ENCODE measurements at places on chromosomes 16 and 17.

DNA sequence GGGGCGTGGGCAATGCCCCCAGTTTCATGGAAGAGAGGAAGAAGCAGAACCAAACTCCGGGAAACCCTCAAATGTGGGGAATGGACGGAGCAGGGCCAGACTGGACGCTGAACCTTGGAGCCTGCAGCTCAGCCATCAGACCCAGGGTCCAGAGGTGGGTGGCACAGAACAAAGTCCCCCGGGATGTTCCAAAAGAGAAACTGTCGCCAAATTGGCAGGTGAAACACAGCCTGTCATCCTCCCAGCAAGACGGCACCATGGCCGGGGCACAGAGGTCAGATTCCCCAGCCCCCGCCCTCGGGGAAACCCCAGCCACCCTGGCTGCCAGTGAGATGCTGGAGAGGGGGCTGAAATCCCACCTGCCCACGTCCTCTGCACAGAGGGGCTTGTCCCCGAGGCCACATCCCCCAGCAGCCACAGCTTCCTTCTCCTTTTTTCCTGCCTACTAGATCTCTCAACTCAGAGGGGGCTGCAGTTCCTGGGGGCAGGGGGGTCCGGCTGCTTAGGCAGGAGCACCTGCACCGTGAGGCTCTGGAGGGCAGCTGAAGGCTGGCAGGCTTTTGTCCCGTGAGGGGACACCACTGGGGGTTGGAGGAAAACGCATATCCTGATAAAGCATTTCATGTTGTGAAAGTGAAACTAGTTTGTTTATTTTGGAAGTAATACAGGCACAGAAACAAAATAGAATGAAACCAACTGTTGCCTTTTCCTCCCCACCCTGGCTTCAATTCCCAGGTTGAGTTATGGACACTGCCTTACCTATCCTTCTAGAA, 1.2 kb upstream of the SECTM1 start:
- ATAC-seq = no peak

GRCh38 chr16:75481475-75481874, 13.8 kb downstream of the CHST6 start:
- ATAC-seq = no peak

DNA sequence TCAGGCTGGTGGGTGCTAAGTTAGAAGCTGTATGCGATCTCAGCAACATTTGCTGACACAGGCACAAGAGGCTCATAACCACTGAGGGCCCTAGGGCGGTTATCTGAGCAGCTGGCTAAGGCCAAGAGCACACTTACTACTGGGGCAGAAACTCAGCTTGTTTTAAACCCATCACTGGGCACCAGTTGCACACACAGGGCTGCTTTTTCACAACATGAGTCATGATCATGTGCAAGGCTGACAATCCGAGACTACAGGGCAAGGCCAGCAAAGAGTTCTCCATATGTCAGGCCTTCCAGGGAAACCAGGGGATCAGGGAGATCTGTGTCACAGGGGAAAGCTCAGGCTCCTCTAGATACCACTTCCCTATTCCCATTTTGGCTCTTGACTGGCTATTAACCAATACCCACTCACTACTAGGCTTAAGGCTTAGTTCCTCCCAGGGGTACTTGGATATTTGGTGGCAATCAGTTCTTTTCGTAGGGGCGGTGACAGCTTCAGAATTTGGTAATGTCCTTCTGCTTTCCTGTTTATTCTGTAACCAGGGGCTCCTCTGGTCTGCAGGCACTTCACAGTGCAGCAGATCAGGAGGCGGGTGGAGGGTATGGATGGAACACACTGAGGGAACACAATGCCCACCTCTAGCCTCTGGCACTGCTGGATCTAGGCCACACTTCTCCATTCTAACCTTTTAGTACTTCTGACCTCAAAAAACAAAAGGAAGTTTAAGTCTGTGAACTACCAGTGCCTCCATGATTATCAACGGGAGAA, 44.9 kb upstream of the ERN1 start:
- ATAC-seq = peak; percentile 31

GRCh38 chr16:7398536-7398935, 65.9 kb downstream of the RBFOX1 start:
- ATAC-seq = no peak

DNA sequence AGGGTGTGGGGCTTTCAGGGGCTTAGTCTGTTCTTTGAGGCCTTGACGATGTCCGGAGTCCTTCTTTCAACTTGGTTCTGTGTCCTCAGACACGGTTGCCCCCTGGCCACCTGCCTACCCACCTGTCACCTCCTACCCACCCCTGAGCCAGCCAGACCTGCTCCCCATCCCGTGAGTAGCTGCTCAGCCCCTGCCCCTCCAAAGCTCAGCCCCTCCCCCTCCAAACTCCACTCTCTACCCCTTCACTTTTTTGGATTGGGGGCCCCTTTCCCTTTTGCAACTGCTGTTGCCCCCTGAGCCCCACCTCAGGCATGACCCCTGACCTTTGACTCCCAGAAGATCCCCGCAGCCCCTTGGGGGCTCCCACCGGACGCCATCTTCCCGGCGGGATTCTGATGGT, 1.2 kb downstream of the LAT start:
- ATAC-seq = no peak

- ATAC-seq = no peak
Observed at GRCh38 chr16:12254566-12254965, 278.0 kb downstream of the SNX29 start.

- ATAC-seq = no peak
Observed at GRCh38 chr17:51169340-51169739, 3.1 kb downstream of the NME2 start.

DNA sequence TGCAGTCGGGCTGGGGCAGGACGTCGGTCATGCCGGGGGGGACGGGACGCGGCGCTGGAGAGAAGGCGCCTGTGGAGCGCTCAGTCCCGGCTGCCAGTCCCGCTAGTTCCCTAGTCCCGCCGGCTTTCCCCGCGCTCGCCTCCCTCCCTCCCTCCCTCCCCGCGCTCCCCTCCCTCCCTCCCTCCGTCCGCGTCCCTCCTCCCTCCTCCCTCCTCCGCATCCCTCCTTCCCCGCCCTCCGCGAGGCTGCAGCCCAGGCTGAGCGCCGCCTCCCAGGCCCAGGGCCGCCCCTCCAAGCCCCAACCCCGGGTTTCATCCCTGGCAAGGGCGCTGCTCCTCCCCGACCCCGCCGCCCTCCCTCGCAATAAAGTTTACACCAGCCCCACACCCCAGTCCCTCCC, 34.8 kb downstream of the TIMM22 start:
- no peak for ATAC-seq

- no peak for ATAC-seq
Observed at GRCh38 chr17:75457047-75457654, 716 bp downstream of the TMEM94 start.

- peak; percentile 65 for ATAC-seq
Observed at GRCh38 chr17:48835971-48836370, 5.1 kb downstream of the CALCOCO2 start.

DNA sequence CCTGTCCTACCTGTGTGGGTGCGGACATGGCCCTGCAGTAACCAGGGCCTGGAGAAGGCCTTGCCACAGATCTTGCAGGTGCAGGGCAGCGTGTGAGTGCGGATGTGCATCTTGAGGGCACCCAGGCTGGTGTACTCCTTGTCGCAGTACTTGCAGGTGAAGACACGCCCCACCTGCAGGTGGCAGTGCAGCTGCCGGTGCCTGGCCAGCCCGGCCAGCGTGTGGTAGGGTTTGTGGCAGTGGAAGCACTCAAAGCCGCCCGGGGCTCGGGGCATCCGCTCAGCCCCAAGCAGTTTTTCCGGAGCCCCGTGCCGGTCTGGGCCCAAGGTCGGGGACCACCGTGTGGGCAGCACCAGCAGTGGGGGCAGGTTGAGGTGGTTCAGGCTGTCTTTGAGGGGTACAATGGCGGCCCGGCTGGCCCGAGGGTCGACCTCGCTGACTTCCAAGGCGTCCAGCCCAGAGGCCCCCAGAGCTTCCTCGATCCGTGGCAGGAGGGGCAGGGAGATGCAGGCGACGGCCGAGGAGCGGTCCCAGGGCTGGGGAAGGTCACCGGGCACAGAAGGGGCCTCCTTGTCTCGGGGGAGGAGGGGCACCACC, 5.1 kb downstream of the SNAI3 start:
- ATAC-seq = peak; percentile 60

GRCh38 chr16:70588565-70588964, 57.8 kb upstream of the IL34 start:
- ATAC-seq = peak; percentile 35

DNA sequence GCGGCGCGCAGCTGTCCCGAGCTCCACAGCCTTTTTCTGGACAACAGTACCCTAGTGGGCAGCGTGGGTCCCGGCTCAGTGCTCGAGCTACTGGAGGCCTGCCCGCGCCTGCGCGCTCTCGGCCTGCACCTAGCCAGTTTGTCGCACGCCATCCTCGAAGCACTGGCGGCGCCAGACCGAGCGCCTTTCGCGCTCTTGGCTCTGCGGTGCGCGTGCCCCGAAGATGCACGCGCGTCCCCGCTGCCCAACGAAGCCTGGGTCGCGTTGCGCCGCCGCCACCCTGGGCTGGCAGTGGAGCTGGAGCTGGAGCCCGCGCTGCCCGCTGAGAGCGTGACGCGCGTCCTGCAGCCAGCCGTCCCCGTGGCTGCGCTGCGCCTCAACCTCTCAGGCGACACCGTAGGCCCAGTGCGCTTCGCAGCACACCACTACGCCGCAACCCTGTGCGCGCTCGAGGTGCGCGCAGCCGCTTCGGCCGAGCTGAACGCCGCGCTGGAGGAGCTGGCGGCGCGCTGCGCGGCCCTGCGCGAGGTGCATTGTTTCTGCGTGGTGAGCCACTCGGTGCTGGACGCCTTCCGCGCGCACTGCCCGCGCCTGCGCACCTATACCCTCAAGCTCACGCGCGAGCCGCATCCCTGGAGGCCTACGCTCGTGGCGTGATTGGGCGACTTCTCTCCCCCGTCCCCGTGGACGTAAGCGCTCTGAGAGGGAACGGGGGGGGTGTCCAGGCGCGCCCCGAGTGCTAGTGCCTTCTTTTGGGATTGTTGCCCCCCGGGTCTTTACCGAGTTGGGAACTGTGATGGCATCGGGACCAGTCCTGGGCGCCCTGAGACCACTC, 1.2 kb upstream of the HSF4 start:
- ATAC-seq = peak; percentile 34

- peak; percentile 52 for ATAC-seq
Observed at GRCh38 chr17:4678448-4679026, 25.4 kb downstream of the PELP1 start.

DNA sequence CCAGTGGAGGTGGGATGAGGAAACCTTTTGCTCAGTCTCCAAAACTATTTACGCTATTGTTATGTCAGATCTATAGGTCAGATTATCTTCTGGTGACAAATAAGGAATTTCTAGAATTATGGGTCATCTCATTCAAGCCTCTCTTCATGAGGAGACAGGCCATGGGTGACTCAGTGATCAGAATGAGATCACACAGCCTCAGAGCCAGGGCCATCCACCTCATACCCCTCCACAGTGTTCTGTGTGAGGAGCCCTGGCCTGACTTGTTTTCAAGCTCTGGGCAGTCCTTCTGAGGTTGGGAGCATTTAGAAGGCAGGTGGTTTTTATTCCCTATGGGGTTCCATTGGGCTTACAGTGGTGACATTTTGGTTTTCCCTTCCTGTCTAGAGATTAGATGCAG, 26.5 kb downstream of the YPEL2 start:
- ATAC-seq = peak; percentile 48

DNA sequence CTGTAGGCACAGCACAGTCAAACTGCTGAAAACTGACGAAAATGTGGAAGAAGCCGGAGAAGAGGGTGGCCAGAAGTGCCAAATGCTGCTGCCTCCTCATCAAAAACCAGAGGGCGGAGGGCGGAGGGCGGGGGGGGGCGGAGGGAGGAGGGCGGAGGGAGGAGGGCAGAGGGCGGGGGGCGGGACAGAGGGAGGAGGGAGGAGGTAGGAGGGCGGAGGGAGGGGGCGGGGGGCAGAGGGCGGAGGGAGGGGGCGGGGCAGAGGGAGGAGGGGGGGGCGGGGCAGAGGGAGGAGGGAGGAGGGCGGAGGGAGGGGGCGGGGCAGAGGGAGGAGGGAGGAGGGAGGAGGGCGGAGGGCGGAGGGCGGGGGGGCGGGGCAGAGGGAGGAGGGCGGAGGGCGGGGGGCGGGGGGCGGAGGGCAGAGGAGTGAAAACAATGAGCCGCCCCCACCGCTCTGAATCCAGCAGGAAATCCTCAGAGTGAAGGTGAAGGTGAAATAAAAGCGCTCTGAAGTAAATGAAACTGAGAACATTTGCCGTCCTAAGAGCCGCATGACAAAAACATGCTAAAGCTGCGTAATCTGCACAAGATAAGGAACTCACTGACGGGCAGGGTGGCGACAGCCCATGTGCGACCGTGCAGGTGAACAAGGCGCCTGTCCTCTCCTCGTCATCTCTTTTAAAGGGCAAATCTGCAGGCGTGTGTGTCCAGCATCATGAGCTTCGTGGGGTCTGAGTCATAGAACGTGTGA, 22.6 kb upstream of the CBFA2T3 start:
- no peak for ATAC-seq

DNA sequence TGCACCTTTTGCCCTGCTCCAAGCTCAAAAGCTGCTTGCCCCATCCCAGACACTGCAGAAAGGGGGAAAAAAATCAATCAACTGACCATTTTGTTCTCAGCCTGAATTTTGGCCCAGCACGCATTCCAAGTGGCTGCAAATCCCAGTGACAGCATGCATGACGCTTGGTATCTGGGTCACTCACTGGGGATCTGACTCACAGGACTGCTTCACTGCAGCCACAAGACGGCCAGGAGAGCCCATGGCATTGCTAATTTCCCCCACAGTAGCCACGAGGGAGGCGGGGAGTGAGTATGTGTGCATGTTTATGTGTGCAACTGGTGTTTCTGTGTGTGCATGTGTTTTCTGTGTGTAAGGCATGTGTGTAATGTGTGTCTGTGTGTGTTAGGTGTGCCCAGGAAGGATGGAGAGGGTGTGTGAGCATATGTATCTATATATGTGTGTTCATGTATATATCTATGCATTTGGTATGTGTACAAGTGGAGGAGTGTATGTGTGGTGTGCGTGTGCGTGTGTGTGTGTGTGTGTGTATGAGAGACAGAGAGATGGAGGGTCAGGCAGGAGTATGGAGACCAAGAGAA, 33.8 kb downstream of the SDK2 start:
- no peak for ATAC-seq

DNA sequence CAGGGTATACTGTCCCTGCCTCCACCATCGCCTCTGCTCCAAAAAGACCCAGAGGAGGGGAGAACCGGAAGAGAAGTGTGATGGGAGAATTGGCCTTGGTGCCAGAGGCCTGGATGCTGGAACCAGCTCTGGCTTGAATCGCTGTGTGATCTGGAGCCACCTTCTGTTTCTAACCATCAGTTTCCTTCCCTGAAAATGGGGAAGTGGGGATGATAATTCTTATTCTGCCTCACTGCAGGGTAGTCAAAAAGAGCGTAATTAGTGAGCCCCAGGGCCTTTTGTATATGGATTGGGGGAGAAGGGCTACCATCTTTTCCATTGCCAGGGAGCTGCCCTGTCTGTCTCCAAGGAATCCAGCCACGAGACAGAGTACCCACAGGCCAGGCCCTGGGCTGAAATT, 52.2 kb downstream of the CCT6B start:
- ATAC-seq = no peak

- no peak for ATAC-seq
Observed at GRCh38 chr17:58420827-58421226, 3.5 kb upstream of the RNF43 start.

GRCh38 chr16:47712276-47713224, 251.4 kb downstream of the PHKB start:
- ATAC-seq = peak; percentile 36

Measured in esophagus mucosa (tissue), 1 donor.